ENCODE measurements at places on chromosomes 5 and 9.

GRCh38 chr5:108607421-108607820 is 140.3 kb upstream of the FER start:
- DNase-seq, result no peak

- no peak for DNase-seq
Observed at GRCh38 chr5:151328734-151329133, 18.6 kb downstream of the SLC36A2 start.

GRCh38 chr5:132065351-132065937 is 5.0 kb downstream of the IL3 start:
- DNase-seq, result peak; percentile 56

GRCh38 chr5:164799391-164799790 is 1294.0 kb downstream of the MAT2B start:
- DNase-seq, result no peak

- DNase-seq, result no peak
Observed at GRCh38 chr5:176998828-176999227, 7.8 kb downstream of the UIMC1 start.

GRCh38 chr9:91253488-91253887 is 108.2 kb downstream of the AUH start:
- DNase-seq, result no peak

GRCh38 chr5:88770276-88771257 is 112.4 kb downstream of the MEF2C start:
- DNase-seq, result no peak

DNA sequence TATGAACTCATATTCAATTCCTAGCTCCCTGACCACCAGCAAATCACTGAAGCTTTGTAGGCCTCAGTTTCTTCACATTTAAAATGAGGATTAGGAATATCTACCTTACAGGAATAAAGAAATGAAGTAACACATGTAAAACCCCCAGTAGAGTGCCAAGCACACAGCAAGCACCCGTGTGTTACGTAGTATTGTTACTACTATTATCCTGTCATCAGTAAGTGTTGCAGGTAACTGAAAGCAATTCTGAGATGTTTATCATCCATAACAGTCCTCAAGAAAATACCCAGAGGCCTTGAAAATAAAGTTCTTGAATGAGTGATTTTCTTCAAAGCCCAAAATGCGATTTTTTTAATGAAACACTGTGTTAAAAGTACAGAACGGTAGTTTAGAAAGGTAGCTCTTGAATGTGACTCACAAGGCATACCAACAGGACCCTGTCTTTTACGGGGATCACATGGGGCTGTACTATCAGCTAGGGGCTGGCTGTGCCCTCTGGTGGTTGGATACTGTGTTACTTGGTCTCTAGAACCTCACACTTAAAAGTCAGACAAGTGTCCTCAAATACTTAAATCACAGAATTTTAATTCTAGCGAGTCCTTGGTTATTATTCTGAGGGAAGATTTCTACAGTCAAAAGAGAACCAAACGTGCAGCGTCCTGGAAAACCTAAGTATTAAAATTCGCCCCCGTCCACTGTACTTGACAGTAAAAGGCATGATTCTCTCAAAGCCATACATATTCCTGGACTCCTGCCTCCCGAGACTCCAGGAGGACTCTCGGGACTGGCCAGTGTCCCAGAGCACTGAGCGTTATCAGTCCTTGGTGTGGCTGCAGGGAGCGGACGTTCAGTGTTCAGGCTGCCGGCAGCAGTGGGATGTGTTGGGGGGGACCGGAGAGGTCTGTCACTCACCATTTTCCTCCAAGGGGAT is 725 bp downstream of the NDUFB6 start:
- peak; percentile 64 for DNase-seq

- no peak for DNase-seq
Observed at GRCh38 chr9:73264631-73265030, 113.0 kb downstream of the ANXA1 start.

DNA sequence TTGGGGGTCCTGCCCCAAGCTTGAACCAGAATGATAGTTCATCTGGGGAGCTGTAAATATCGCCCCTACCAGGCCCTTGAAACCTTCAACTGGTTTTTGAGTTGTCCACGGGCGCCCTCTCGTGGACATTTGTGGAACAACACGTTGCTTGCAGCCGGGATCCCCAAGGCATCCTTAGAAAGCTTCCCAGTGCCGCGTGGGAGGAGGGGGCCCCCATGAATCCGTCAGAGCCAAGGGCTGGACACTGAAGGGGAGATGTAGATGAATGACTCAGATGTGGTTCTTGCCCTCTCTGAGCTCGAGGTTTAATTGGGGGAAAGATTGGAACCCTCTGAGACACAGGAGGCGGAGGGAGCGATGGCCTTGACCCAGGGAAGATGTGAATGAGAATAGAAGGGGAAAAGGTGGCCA is 31.8 kb upstream of the ORM1 start:
- DNase-seq, result peak; percentile 72

GRCh38 chr5:76475936-76476335 is 72.9 kb downstream of the IQGAP2 start:
- no peak for DNase-seq

- no peak for DNase-seq
Observed at GRCh38 chr5:144230806-144231205, 60.1 kb downstream of the KCTD16 start.

DNA sequence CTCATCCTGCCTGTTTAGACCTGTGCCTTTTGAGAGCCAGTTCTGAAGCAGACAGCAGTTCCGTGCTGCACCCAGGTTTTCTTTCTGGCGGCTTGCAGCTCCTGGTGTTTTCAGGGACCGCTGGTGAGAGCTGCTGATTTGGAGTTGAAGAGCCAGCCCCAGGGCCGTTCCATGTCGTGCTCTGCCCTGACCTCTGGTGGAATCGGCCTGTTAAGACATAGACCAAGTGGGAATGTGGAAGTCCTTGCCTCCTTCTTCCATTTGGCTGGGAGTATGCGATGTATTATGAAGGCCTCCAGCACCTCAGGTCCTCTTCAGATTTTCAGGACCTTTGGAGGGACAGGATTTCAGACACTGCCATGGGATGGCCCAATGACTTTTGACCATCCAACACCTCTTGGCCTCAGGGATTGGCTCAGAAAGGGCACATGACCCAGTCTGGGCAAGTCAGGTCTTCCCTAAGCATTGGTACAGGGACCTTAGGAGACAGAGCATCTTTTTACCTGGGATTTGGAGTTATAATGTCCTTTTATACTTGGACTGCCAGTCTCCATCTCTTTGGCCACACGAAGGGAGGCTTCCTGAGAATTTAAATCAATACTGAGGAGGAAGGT is 136.1 kb upstream of the CLINT1 start:
- DNase-seq, result peak; percentile 51

GRCh38 chr9:2053883-2054845 is 39.0 kb downstream of the SMARCA2 start:
- peak; percentile 39 for DNase-seq

DNA sequence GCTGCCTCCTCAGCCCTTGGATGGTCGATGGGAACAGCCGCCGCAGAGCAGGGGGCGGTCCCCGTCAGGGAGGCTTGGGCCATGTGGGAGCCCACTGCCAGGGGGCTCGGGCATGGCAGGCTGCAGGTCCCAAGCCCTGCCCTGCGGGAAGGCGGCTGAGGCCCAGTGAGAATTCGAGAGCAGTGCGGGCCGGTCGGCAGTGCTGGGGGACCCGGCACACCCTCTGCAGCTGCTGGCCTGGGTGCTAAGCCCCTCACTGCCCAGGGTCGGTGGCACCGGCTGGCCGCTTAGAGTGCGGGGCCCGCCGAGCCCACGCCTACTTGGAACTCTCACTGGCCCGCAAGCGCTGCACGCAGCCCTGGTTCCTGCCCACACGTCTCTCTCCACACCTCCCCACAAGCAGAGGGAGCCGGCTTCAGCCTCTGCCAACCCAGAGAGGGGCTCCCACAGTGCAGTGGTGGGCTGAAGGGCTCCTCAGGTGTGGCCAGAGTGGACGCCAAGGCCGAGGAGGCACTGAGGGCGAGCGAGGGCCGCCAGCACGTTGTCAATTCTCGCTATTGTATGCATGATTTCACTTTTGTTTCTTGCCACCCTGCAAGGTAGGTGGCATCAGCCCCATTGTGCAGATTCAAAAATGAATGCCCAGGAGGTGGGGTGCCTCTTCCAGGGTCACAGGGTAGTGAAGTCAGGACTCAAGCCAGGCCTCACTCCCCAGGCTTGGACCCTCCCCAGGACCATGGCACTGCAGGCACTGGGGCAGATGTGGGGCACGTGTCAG is 48.6 kb downstream of the COL15A1 start:
- no peak for DNase-seq

GRCh38 chr5:174533751-174534241 is 190.6 kb upstream of the MSX2 start:
- DNase-seq, result no peak

DNA sequence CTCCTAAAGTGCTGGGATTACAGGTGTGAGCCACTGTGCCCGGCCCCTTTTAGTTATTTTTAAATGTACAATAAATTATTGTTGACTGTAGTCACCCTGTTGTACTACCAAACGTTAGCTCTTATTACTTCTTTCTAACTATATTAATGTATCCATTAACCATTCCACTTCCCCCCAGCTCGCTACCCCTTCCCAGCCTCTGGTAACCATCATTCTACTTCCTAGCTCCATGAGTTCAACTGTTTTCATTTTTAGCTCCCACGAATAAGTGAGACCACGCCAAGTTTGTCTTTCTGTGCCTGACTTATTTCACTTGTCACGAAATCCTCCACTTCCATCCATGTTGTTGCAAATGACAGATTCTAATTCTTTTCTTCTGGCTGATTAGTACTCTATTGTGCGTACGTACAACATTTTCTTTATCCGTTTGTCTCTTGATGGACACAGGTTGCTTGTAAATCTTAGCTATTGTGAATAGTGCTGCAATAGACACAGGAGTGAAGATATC is 6.5 kb downstream of the LURAP1L start:
- DNase-seq, result no peak

- DNase-seq, result no peak
Observed at GRCh38 chr9:120937127-120937526, 10.5 kb upstream of the TRAF1 start.

DNA sequence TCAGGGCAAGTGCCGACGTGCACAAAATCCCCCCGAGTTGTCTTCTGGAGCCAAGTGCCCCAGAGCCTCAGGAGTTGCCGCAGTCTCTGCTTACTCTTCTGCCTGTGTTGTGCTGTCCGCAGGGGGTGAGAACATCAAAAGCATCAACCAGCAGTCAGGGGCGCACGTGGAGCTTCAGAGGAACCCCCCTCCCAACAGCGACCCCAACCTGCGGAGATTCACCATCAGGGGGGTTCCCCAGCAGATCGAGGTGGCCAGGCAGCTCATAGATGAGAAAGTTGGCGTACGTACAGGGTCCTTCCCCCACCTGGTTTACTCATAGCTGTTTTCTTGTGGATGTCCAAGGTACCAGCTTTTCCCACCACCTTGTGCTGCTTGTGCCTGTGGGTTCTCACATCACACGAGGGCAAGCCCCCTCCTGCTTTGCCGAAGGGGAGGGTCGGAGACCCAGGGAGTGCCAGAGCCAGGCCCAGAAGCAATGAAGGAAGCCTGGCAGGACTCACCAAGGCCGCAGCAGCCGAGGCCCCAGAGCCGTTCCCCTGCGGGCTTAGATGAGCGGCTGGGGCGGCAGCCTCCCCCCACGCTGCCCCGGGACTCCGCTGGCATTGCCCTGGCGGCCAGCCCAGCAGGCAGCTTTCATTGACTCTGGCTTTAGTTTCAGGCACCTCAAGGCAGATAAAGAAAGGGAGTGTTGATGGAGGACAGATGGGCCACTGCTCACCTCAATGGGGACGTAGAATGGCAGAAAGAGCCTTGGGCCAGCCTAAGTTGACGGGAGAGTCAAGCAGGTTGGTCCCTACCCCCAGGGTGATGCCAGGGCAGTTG is 33.7 kb upstream of the PRDM12 start:
- no peak for DNase-seq

- no peak for DNase-seq
Observed at GRCh38 chr9:7844242-7844641, 44.7 kb upstream of the DMAC1 start.

DNA sequence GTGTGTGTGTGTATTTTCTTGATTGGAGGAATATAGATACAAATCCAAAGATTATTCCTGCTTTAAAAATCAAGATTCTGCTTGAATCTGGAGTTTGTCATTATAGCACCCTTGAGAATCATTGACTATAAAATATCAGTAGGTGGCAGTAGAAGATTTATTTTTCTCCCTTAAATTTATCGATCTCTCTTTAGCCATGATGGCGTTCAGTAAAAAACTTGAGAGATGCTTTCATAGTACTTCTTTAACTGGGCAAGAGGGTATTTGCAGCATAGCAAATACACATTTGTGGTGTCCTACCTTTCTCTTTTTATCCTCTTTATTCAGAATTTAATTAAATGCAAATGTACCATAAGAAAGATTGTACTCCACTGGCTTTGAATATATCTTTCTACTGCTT is 307.7 kb downstream of the ADGRV1 start:
- DNase-seq, result no peak

DNA sequence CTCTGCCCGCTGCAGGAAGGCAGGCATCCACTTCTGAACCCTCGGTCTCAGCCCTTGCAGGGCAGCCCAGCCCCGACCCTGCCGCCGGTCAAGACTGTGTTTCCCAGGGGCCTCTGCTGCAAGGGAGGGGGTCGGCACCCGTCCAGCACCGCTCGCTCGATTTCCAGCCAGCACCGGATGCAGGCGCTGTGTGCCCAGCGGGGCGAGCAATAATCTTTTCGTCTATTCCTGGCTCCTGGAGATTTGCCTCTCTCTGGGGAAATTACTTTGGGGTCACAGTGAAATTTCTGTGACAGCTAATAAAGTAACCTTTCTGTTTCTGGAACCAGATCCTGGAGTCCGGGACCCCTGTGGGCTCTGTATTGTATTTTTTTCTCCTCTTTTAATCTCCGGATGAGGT is 155.3 kb downstream of the COL23A1 start:
- DNase-seq, result no peak

GRCh38 chr5:179802207-179802883 is 4.3 kb downstream of the MGAT4B start:
- no peak for DNase-seq

DNA sequence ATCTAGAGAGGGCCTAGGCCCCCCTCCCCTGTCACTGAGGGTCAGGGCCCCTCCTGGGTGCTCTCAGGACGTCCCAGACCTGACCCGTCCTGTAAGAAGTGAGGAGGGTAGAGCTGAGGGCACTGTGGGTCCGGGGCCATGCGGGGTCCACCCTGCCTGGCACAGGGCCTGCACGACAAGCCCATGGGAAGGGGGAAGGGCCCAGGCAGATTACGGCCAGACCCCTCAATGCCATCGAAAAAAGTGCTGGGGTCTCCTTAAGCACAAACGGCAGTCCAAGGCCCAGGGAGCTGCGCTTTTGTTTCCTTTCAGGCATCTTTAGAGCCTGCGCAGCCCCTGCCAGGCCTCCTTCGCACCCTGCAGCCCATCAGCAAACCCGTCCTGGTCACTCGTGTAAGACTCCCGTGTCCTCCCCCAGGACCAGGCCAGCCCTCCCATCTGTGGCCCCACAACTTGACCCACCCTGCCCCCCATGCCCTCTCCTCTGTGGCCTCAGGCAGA is 4.4 kb upstream of the EXOC3 start:
- no peak for DNase-seq

- DNase-seq, result no peak
Observed at GRCh38 chr9:120014796-120015195, 565.2 kb downstream of the CDK5RAP2 start.

GRCh38 chr9:15867988-15868387 is 315.1 kb downstream of the CCDC171 start:
- DNase-seq, result no peak

GRCh38 chr9:129629251-129629820 is 3.4 kb downstream of the NTMT1 start:
- no peak for DNase-seq

- no peak for DNase-seq
Observed at GRCh38 chr5:150523472-150524350, 15.8 kb downstream of the NDST1 start.
